CD4-positive, alpha-beta T cell treated with Interleukin-6 for 4 hours (primary cell): ENCODE measurements at places on chromosomes 4 and X.

GRCh38 chrX:47573341-47574075 lies 8.7 kb upstream of the TIMP1 start:
- no peak for DNase-seq

- DNase-seq: no peak
Observed at GRCh38 chrX:150572206-150572605, 3.8 kb downstream of the MTM1 start.

- DNase-seq: no peak
Observed at GRCh38 chr4:75675004-75675531, 1.9 kb upstream of the G3BP2 start.

DNA sequence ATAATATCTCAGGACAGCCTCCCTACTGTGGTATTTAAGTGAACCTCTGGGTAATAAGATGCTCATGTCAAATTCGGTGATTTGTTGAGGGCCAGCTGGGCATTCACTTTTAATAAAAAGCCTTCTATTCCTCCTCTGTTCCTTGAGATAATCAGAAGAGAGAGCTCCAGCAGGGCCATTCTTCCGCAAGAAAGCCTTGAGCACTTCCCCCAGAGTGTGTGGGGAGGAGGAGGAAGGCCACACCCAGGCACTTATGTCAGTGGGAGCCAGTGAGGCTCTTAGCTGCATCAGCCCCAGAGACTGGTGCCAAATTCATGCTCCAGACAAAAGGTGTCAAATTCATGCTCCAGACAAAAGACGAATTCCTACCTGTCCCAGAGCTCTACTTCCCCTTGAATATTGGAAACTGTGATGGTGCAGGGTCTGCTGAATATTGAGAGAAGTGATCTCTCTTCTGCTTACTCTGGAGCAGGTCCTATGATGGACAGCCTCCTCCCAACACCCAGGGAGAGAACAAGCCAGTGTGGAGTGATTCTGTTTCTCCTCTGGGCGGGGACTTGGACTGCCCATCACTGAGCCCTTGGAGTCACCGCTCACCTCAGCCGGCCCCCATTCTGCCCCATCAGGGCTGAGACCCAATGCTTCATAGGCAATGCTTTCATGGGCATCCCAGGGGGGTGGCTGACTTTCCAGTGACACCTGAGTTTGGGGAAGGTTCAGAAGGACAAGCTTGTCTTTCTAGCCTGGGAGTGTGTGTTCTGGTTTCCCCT lies 68.1 kb downstream of the FHDC1 start:
- no peak for DNase-seq

DNA sequence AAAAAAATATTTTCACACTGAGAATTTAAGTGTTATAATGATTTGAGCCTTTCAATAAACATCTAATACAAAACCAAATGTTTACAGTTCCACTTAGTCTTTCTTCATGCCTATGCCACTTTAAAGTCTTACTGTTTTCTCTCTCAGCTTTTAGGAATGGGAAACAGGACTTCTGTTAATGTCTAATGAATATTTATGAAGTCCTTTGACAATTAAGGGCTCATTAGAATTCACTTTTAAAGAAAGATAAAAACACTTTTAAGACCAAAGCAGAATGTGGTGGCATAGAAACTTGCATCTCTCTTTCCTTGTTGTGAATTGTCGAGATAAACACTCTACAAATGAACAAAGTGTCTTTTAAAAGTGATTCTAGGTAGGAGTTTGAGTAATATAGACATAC lies 315.9 kb downstream of the BMPR1B start:
- no peak for DNase-seq

GRCh38 chrX:50100188-50100587 lies 100.6 kb downstream of the AKAP4 start:
- DNase-seq: no peak

DNA sequence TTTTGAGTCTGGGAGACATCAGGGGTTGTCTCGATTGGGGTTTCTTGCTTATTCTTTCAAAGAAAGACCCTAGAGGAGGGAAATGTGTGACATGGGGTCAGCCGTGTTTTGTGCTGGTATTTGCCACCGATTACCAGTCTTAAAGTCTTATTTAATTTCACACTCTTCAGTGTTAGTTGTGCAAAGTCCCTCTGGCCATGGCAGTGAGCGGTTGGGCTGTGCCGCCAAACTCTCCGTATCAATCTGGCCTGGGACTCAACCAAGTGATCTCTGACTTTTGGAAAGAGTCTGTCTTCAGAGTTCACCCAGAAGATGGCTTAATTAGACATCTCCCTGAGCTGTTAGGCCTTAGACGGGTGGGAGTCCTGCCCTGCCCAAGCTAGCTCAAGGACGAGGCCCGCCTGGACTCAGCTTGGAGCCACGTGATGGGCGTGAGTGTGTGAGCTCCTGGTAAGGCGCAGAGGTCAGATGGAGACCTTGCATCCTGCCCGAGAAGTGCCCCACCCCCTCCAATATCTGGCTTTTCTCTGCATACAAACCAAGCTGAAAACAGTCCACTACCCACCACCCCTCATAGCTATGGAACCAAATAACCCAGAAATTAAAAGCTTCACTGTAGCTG lies 3.8 kb upstream of the PITX2 start:
- DNase-seq: no peak

- DNase-seq: no peak
Observed at GRCh38 chrX:13770013-13770535, 35.5 kb downstream of the OFD1 start.

GRCh38 chrX:119880552-119881437 lies 9.2 kb downstream of the NDUFA1 start:
- DNase-seq: peak; percentile 32

DNA sequence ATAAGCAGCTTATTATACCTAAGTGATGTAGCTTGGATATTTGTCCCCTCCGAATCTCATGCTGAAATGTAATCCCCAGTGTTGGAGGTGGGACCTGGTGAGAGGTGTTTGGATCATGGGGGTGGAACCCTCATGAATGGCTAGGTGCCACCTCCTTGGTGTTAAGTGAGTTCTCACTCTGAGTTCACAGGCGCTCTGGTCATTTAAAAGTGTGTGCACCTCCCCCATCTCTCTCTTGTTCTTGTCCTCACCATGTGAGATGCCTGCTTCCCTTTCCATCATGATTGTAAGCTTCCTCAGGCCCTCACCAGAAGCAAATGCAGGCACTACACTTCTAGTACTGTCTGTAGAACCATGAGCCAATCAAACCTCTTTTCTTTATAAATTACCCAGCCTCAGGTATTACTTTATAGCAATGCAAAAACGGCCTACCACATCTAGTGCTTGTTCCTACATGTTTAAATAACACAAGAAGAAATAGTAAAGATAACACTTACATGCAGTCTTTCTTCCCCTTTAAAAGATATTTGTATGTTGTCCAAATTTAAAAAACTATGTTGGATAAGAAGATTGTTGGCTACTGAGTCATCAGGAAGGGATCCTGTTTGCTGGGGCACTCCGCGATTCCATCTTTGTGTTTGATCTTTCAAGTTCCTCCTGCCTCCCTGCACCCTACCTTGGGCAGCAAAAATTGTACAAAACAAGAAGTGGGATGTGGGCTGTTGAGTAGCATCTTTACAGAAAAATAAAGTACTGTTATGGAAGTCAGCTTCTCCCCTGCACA lies 29.7 kb downstream of the PPP1R2C start:
- no peak for DNase-seq

DNA sequence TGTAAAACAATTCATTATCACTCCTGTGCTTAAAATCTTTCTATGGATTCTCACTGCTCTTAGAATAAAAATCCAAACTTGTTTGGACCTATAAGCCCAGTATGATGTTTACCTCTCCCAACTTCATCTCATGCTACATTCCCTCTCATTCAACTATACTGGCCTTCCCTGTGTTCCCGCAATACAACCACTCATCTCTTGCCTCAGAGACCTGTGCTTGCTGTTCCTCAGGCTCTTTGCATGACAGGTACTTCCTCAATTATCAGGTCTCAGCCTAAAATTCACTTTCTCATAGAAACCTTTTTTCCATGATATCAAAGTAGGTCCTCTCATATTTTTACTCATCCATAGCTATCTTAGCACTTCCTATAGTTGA lies 71.7 kb downstream of the ENOX2 start:
- DNase-seq: no peak

DNA sequence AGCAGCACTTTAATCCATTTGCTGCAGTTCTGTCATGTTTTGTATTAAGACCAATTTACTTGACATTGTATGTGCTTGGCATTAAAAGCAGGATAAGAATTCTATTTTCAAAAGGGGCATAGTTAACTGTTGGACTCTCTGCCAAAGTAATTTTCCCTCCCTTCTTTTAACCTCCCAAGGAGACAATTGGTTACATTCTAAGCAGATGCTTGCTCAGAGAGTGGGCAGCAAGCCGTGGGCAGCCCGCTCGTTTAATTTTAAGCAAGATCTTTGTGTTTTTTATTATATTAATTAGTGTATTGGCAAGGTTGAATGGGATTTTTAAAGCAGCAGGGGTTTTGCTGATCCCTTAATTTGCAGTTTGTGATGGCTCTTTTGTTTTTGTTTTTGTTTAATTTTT lies 37.1 kb upstream of the KLHL8 start:
- no peak for DNase-seq

GRCh38 chr4:112589206-112589605 lies 47.5 kb downstream of the ZGRF1 start:
- no peak for DNase-seq

DNA sequence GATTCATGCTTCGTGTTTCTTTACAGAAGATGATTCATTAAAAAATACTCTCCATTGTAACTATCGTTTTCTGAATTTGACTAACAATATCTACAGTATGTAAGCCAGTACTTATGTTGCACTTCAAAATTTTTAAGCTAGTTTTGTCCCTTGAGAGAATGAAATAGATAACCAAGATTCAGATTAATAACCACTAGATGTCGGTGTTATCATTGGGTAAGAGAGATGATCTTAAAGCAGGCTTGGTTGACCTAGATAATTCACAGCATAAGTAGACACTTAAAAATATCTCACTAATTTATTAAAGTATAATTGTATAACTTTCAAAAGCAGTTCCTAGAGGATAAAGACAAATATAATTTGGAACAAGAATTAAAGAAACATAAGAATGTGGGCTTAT lies 430.9 kb downstream of the C4orf33 start:
- no peak for DNase-seq

DNA sequence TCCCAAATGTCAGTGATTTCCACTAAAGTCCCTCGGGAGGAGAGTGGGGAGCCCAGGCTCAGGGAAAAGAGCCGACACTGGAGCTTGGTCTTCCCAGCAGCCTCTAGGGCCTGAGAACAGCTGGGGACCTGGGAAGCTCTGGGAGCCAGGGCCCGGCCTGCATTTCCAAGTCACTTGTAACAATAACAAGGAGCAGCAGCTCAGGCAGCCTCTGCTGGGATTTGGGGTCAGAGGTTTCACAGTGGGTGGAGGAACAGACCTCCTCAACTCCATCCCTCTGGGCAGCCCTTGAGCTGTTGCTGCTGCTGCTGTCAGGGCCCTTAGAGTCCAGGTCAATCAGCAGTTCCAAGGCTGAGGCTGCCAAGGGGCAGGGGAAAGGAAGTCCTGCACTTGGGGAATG lies 11.1 kb downstream of the STARD8 start:
- DNase-seq: no peak

- no peak for DNase-seq
Observed at GRCh38 chrX:128518508-128518907, 466.3 kb upstream of the ACTRT1 start.

- DNase-seq: no peak
Observed at GRCh38 chr4:171067422-171067821, 745.8 kb upstream of the GALNTL6 start.

GRCh38 chr4:159126716-159127115 lies 23.8 kb downstream of the RAPGEF2 start:
- DNase-seq: no peak

GRCh38 chr4:109429545-109429944 lies 4.1 kb upstream of the SEC24B start:
- DNase-seq: no peak

DNA sequence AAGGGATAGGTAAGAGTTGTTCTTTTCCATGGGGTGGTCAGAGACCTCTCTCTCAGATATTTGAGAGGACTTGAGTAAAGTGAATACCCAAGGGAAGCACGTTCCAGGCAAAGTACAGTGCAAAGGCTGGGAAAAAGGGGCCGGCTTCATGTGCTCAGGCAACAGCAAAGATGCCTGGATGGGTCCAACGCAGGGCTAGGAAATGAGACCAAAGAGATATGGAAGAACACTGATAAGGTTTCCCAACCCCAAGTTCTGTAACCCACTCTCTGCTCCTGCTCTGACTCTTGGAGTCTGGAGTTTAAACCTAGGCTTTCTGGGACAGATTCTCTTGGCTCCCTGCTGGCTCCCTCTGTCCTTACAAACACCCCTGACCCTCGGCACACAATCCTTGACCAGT lies 36.2 kb upstream of the PROM1 start:
- DNase-seq: no peak

DNA sequence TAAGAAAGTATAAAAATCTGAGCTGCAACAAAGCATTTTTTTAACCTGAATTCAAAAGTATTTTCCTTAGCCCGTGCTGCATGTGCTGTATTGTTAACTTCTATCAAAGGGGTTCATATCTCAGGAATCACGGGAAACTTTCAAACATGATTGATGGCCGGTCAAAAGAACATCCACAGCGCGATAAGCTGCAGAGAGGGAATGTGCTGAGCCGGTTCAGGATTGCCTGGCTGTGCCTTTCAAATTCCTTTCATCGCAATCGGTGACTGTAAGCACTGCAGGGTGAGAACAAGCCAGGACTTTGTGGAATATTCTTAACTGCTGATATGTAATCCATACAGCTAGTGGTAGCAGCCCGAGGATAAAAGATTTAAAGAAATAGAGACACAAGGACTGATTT lies 210.9 kb upstream of the NOCT start:
- no peak for DNase-seq

DNA sequence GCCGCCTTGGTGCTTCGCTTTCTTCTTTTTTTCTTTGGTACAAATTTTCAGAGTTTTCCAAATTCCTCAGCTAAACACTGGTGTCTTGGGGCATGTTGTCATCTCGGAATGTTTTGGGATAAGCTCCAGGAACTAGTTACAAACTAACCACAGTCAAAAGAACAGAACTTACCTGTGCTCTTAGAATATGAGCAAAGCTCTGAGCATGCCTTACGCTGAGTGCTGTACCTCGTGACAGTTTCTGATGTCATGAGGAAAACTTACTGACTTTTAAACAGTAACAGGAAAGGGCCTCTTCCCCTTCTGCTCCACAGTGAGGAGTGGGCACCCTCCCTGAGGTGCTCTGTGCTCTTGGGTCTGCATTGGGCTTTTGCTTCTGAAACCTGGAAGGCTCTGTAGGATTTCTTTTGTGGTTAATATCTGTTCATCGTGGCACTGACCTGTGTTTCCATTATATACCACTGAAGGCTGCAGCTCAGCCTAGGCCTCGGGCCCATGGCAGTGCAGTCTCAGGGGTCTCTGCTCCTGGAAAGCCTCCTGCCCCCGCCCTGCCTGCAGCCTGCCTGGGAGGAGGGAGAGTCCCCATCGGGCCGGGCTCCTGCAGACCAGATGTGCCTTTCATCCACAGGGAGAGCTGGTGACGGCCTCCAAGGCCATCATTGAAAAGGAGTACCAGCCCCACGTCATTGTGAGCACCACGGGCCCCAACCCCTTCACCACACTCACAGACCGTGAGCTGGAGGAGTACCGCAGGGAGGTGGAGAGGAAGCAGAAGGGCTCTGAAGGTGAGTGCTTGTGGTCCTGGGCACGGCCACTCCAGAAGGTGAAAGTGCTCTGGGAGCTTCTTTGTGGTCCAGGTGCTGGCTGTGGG lies 48.7 kb downstream of the NOP14 start:
- DNase-seq: no peak
